ENCODE measurements at places on chromosomes 7 and 10.

DNA sequence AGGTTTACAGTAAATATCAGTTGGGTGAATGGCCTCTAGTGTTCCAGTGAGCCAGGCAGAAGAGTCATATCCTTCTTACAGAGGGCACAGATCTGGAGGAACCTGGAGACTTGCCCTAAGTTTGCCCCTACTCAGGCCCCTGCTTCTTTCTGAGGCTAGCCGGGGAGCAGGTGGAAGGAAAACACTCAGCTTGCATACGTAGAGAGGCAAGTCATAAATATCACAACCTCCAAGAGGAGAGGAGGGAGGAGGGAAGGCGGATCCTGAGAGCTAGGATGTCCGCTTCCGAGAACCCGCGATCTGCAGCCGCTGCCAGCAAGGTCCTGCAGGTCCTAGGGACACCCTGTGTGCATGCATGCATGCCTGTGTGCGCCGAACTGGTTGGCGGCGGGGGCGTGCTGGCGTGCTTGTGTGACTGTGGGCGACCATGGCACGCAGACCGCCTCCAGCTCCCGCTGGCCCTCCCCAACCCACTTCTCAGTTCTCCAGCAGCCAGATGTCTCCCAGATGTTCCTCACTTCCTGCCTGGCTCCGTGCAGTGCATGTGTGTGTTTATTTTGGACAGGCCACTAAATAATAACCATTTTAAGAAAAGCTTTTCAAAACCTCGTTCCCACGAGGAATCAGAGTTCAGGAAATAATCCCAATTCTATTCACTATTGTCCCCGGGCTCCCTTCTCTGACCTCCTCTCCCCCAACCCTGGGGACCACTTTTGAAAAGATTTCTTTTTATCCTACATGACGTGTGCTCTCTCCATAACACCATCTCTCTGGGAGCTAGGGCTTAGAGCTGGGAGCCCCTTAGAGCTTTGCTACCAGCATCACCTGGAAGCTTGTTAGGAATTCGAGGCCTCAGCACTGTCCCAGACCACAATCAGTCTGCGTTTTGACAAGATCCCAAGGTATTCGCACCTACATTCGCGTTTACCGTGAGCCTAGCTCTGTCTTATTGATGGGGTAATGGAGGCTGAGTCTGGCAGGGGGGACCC, 32.4 kb downstream of the UNC5B start:
- no peak for DNase-seq

DNA sequence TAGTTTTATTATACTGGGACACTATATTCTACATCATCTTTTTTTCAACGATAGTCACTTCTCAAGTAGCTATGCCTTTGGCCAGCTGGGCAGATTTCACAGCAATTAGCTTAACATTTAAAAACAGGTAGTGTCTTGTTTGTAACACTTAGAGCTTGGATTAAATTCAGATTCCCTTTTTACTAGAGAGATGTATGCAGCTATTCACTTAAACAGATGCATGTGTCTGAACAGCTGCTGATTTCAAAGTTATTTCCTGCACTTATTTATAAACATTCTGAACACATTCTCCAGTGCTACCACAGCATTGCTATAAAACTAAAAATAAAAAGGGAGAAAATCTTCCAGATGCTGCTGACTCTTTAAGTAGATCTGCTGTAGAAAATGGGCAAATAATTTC, 637.2 kb downstream of the POM121L12 start:
- no peak for DNase-seq

DNA sequence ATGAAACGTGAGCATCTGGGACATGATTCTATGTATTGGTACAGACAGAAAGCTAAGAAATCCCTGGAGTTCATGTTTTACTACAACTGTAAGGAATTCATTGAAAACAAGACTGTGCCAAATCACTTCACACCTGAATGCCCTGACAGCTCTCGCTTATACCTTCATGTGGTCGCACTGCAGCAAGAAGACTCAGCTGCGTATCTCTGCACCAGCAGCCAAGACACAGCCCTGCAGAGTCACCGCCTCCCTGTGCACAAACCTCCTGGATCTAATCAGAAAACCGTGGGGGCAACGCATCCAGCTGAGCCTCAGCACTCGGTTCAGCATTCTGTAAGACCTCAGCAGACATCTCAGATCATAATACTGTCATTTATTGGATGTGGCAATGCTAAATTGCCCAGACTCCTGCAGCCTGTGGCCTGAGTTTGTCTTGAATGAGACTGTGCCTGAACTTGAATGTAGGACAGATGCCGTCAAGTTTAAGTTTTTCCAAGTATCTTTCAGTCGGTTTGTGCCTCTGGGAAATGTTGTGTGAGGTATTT, 41.5 kb upstream of the PRSS58 start:
- DNase-seq, result no peak

- no peak for DNase-seq
These were observed 35.1 kb downstream of the FHIP2A start for GRCh38 chr10:114856544-114857287.

- no peak for DNase-seq
These were observed 106.7 kb downstream of the WDFY4 start for GRCh38 chr10:48791267-48791928.

GRCh38 chr7:105982388-105982787, 19.3 kb downstream of the CDHR3 start:
- no peak for DNase-seq

DNA sequence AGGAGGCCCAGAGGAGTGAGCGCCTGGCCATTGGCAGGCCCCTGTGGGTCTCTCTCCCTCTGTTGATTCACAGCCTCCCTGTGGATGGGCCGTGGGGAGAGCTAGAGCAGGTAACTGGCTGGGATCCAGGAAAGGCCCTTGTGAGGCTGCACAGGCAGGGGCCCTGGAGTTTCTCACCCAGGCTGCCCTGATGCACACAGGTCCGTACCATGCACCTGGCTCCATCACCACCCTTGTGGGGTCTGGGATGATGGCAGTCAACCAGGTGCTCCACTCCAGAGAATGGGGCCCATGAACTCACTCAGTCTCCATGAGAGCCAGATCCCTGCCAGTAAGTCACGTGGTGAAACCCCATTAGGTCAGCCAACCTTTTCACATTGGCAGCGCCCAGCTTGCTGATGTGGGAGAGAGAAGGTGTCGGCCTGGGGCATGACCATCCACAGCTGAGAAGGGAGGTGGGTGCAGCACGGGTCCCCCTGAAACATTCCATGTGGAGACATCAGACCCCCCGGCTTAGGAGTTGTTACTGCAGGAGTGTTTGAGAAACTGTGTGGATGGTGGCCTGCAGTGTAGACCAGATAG, 320.8 kb downstream of the ADARB2 start:
- no peak for DNase-seq

DNA sequence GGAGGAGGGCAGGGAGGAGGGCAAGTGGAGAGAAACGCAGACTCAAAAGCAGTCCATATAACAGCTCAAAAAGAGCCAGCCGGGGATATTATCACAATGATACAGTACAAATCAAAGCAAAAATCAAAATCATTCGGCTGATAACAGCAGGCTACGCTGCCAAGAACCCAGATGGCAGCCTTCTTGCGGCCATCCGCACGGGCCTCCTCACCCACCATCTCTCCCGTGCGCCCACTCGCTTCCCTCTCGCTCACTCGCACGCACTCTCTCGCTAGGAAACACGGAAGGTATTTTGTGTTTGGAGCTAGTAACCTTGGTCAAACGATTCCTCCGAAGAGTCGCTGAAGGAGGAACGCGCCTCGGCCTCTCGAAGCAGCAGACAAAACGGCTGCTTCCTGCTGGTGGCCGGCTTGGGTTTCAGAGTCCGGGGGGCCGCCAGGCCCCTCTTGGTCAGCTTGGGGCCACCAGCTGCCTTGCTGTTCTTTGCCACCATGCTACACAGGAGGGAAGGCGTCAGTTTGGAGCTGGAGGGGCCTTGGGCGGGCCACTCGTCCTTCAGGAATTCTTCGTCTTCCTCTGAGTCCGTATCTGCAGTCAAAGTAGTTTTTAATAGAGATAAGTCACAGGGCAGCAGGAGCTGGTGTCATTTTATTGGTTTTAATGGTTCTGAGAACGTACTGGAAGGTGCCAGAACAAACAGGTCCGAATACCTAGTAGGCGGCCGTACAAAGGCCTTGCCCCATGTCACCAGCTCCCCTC, 68.9 kb downstream of the SLC29A4 start:
- no peak for DNase-seq

GRCh38 chr10:127524908-127525665, 24.0 kb upstream of the NPS start:
- DNase-seq, result no peak

GRCh38 chr7:1938788-1939433, 268.8 kb downstream of the ELFN1 start:
- no peak for DNase-seq

- peak; percentile 82 for DNase-seq
These were observed at the start of gene SUMF2 for GRCh38 chr7:56063882-56064625. Gene SUMF2 (plus strand): TSS chr7:56064286. CDS start chr7:56064312, 26 bp downstream.

DNA sequence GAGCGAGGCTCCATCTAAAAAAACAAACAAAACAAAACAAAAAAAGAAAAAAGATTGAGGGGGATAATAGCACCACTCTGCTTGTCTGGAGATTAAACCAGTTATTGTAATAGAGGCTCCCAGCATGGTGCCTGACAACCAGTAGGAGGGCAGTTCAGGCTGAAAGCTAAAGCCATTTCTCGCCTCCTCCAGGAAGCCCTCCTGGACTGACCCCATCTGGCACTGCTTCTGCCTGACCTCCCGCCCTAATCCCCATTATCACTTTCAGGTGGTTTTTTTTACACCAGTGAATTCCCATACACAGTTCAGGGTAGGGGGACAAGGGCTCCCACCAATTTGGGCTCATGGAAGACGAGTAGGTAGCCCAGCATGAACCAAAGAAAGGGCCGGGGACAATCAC, 8.8 kb upstream of the ELN start:
- DNase-seq, result no peak

DNA sequence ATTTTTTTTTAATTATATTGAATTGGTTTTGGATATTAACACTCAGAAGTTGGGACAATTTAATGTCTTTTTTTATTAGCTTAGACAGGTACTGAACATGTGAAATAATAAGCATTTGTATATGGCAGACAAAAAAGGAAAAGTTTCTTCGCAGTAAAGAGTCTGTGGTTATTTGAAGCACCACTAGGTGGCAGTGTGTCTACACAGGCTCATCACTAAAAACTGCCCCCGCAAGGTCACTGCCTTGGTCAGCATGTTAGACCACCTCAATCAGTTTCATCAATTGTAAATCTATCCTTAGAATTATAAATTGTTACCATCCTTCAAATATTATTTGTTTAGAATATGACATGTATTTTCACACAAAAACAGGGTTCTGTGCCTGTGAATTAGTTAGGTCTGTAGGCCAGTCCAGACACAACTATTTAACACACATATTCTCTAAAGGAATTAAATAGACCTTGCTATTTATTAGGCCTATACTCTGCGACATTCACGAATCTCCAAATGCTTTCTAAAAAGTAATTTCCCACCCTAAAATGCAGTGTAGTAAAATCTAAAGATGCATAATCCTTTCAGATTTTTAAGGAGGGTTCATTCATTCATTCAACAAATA, 17.0 kb downstream of the PNLIPRP3 start:
- DNase-seq, result no peak

DNA sequence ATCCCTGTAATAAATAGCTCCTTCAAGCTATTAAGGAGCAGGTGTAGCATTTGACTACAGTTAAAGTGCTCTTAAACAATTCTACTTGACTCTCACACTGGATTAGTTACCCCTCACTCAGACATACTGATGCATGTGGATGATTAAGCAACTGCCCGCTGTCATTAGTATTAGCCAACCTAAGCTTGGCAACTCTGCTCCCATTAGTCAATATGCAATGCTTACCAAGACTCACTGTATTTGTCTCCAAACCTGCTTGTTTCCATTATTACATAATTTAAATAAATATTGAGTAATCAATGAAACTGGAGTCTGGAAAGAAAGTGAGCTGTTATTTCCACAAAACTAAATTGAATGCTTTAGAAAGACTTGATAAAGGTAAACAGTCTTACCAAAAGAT, 144.0 kb upstream of the ASAH2 start:
- no peak for DNase-seq

DNA sequence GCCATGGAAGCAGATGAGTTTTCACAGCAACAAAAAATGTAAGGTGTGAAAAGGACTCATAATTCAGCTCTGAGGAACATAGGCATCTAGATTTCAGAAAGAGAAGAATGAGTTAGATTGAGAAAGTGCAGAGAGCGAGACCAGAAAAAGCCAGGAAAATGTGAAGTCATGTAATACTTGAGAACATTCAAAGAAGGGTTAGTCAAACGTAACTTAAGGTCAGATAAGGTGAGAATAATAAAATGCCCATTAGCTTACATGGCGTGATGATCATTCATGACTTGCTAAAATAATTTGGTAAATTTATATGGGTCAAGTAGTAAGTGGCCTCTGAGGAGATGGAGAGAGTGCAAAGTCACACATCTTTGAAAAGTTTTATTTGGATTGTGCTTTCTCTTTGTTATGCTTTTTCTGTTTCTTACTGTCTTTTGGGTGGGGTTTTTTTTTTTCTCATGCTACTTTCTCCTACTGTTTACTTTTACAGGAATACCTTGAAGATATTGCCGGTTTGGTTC, 271.8 kb upstream of the NRG3 start:
- no peak for DNase-seq

GRCh38 chr7:145398758-145399157, 562.9 kb upstream of the TPK1 start:
- no peak for DNase-seq

DNA sequence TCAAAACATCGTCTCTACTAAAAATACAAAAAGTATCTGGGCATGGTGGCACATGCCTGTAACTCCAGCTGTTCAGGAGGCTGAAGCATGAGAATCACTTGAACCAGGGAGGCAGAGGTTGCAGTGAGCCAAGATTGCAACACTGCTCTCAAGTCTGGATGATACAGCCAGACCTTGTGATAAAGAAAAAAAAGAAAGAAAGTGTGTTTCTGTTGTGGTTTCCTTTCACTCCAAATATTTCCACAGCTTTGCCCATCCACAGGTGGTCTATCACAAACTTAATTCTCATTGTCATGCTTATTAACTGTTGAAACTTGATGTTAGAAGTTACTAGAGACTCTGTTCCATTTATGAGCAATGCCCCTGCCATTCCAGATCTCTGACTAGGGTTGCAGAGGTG, 316.0 kb upstream of the SEMA3C start:
- DNase-seq, result no peak

DNA sequence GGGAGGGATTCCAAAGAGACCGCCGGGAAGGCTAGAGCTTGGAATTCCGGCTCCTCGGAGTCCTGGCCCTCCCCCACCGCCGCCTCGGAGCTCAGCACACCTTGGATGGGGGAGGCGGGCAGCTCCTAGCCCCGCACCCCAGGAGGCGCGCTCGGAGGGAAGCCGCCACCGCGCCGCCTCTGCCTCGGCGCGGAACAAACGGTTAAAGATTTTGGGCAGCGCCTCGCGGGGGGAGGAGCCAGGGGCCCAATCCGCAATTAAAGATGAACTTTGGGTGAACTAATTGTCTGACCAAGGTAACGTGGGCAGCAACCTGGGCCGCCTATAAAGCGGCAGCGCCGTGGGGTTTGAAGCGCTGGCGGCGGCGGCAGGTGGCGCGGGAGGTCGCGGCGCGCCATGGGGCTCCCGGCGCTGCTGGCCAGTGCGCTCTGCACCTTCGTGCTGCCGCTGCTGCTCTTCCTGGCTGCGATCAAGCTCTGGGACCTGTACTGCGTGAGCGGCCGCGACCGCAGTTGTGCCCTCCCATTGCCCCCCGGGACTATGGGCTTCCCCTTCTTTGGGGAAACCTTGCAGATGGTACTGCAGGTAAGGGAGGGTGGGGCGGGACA, at the start of gene CYP26A1:
Gene CYP26A1, plus strand, starts transcription at position 355 of the 608 bp plus-strand sequence. Its CDS starts 42 bp downstream, at position 397.
- no peak for DNase-seq

GRCh38 chr7:105306298-105306748, 82.4 kb downstream of the SRPK2 start:
- no peak for DNase-seq

- no peak for DNase-seq
These were observed 273.7 kb downstream of the GLRX3 start for GRCh38 chr10:130409931-130410330.

GRCh38 chr10:49113741-49114141, 1.6 kb downstream of the VSTM4 start:
- DNase-seq, result no peak
